ENCODE measurements at places on chromosomes 5 and 9.

- no peak for DNase-seq
These were observed 28.7 kb upstream of the C5orf46 start for GRCh38 chr5:147935032-147935431.

DNA sequence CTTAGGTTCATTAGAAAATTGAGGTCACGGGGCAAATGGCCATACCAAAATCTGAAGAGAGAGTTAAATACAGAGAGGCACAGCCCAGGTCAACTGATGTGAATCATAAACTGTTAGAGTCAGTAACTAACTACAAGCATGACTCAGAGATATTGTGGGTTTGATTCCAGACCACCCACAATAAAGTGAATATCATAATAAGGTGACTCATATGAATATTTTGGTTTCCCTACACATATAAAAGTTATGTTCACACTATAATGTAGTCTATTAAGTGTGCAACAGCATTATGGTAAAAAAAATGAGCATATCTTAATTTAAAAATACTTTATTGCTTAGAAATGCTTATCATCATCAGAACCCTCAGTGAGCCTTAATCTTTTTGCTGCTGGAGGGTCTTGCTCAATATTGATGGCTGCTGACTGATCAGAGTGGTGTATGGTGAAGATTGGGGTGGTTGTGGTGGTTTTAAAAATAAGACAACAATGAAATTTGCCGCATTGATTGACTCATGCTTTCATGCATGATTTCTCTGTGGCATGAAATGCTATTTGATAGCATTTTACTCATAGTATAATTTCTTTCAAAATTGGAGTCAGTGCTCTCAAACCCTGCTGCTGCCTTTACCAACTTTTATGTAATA is 53.1 kb upstream of the EDIL3 start:
- no peak for DNase-seq

- DNase-seq = no peak
These were observed 716.4 kb downstream of the SEMA5A start for GRCh38 chr5:8829323-8830029.

DNA sequence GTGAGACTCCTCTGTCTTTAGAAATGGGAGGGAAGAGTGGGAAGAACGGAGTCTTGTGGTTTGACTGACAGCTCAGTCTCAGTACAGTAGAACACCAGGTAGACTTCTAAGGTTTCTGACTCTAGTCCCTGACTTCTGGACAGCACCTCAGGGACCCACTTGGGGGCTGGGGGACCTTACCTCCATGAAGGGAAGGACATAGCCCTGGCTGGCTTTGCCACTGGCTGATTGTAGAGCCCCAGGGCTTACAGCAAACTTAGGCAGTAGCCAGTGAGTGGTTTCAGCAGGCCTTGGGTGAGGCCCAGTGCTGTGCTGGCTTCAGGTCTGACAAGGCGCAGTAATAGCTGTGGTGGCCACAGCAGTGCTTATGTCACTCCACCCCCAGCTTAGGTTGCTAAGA is 290.0 kb upstream of the PRR16 start:
- no peak for DNase-seq

DNA sequence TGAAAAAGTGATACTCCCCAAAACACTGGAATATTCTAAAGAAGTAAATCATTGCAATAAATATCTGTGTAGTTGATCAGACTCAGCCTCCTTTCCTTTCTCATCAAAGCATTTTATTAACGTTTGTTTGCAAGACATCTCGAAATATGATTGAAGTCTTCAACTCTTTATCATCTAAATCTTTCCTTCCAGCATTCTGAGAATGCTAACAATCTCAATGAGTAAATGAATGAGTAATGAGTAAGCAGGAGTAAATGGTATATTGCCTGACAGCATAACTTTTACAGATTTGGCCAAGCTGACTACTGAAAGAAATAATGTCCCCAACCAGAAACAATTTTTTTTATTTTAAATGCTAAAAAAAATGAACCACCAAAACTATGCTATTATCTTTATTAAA is 157.1 kb downstream of the SLCO4C1 start:
- DNase-seq = no peak

DNA sequence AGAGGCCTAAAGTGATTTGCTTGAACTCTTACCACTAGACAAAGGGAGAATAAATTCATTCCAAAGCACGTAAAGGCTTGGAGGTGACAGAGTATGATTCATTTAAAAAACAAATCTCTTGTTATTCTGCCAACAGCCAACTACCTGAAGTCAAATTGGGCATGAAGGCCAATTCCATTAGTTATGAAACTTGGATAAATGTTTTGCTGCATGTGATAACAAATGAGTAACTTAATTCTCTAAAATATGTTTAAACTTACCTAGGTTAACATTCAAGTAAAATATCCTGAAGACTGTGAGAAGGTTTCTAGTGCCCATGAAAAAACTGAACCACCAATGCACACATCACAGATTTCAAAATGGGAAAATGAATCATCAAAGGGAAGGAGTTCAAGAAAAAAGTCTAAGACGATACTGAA is 120.1 kb upstream of the TSLP start:
- no peak for DNase-seq

GRCh38 chr9:108543251-108543778 is 312.5 kb downstream of the ACTL7B start:
- DNase-seq = no peak

GRCh38 chr5:67006500-67006848 is 190.1 kb downstream of the CD180 start:
- DNase-seq = no peak

- no peak for DNase-seq
These were observed 5.1 kb downstream of the EEIG1 start for GRCh38 chr9:127975376-127976315.

- DNase-seq = no peak
These were observed 51.8 kb downstream of the SLC1A3 start for GRCh38 chr5:36658038-36658756.

DNA sequence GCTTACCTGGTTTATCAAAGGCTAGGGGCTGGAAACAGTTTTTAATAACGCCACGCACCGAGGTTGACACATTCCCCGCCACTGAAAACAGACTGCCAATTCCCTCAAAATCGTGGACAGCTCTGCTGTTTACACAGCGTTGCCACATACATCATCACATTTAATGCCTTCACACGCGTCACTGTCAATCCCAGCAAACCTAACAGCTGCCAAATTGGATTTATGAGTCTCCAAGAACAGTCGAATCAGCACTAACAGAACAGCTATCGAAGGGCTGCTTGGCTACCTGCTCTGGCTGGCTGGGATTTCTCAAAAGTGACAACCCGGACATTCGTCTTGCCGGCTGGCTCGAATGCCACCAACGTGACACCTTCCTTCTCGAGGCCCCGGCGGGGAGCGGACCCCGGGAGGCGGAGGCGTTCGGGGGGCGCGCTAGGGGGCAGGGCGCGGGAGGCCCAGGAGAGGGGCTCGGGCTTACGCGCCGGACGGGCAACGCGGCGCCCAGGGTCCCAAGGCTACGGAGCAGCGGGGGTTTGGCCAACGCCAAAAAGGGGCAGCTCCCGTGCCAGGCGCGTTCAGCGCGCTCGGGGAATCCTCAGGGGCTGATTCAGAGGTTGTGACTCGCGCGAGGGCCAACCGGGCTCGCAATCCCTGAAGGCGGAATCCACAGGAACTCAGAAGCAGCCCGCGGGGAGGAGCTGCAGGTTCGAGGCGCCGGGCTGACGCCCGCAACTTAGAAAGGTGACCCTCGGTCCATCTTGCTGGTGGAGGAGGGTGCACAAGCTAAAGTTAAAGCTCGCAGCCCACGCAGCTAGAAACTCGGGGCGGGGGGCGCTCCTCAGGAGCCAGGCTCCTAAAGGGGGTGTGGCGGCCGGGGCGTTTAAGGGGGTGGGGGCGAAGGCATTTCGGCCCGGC is 1.2 kb downstream of the CDC14B start:
- DNase-seq = peak; percentile 38

GRCh38 chr5:170179626-170180025 is 53.2 kb upstream of the C5orf58 start:
- DNase-seq = no peak

GRCh38 chr5:52017567-52017966 is 634.3 kb downstream of the ISL1 start:
- DNase-seq = no peak

DNA sequence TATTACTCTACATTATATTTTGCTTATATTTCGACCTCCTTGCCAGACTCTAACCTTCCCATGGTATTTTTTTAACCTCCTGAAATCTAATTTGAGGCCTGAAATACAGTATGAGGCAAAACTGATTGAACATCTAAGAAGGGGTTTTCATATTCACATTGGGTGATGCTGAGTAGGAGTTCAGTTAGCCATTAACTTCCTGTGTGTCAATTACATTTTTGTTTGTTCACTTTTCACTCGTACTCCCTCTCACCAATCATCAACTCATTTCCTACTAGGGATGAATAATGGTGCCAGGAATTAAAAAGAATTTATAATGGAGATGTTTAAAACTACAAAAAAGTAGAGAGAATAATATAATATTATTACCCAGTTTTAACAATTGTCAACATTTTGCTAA is 27.6 kb upstream of the GLRA1 start:
- DNase-seq = no peak

- DNase-seq = no peak
These were observed 185.2 kb upstream of the NREP start for GRCh38 chr5:111942201-111942600.

DNA sequence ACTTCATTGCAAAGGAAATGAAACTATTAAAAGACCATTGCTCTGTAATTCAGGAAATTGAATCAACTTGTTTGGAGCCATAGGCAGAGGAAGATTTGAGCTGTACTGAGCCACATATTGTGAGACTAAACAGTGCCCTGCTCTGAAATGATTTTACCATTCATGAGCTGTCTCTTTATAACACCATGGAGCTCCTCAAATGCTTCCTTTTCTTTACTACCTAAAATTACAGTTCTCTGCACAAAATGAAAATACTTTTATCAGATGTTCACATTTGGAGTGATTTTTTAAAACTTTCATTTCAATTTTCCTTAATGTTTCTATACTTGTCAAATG is 97.9 kb downstream of the NLN start:
- DNase-seq = no peak

GRCh38 chr5:52579391-52579790 is 208.3 kb upstream of the ITGA1 start:
- no peak for DNase-seq

- DNase-seq = no peak
These were observed 8.5 kb downstream of the HK3 start for GRCh38 chr5:176890455-176891330.
